ENCODE measurements at places on chromosomes 1 and 21.
A peak's percentile ranks its signal among the peaks of the same experiment; 100 is the strongest.

GRCh38 chr1:221239792-221240191, 360.5 kb downstream of the HLX start:
- no peak for DNase-seq

DNA sequence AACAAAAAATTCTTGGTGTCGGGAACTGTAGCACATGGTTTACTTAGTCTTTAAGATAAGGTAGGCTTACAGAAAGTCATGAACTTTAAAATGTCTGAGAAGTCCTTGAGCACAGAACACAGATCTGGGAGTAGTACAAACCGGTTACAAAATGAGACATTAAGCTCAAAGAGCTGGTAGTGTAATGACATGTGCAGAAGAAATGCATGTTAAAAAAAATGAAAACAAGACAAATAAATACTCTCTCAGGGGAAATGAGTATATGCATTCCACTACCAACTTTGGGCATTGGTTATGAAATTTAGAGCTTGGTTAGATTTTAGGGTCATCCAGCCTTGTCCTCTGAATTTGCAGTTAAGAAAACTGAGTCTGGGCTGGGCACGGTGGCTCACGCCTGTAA, 91.5 kb upstream of the F3 start:
- no peak for DNase-seq

- no peak for DNase-seq
Observed at GRCh38 chr1:27487966-27488884, 1.7 kb downstream of the WASF2 start.

GRCh38 chr1:116725798-116726197, 28.4 kb upstream of the CD2 start:
- DNase-seq: no peak

DNA sequence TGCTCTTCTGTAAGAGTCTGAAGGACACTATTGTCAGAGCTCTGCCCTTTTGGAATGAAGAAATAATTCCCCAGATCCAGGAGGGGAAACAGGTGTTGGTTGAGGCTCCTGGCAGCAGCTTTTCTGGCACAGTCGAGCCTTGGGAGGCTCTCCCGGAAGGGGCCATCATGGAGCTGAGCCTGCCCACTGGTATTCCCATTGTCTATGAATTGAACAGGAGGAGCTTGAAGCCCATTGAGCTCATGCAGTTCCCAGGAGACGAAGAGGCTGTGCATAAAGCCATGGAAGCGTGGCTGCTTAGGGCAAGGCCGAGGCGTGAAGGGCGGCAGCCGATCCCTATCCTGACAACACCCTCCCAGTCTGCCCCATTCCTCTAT, 26.6 kb downstream of the UBE4B start:
- DNase-seq: no peak

DNA sequence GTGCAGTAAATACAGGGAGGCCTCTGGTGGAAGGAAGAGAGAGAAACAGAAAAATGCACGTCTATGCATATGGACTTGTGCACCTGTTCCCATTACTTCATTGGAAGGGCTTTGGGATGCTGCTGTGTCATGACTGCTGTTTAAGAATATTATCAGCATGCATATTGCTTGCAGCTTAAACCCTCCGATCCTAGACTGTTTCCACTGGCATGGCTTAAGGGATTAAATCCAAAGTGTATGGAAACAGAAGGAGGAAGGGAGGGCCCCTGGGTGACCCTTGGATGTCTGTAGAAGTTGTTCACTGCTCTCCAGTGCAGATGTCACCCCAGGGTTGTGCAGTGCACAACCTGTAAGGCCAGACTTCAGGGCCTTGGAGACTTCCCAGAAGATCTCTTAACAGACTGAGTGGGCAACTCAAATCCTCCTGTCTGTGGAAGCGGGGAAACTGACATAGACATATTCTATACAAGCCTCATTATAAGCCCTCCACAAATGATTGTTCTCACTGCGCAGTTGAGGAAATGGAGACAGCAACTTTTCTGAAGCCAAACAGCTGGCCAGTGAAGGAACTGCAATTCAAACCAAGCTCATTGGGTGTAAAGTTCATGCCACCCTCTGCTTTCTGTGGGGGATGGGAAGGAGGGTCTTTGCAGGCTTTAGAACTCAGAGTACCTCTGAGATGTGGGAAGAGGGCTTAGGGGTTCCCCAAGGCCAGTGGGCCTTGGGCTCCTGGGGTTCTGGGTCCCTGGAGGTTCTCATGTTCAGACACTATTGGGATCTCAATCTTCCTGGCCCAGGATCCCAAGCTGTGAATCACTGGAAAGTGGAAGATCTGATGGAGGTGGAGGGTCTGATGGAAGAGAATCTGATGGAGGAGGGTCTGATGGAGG, 73.8 kb downstream of the UMODL1 start:
- DNase-seq: no peak

DNA sequence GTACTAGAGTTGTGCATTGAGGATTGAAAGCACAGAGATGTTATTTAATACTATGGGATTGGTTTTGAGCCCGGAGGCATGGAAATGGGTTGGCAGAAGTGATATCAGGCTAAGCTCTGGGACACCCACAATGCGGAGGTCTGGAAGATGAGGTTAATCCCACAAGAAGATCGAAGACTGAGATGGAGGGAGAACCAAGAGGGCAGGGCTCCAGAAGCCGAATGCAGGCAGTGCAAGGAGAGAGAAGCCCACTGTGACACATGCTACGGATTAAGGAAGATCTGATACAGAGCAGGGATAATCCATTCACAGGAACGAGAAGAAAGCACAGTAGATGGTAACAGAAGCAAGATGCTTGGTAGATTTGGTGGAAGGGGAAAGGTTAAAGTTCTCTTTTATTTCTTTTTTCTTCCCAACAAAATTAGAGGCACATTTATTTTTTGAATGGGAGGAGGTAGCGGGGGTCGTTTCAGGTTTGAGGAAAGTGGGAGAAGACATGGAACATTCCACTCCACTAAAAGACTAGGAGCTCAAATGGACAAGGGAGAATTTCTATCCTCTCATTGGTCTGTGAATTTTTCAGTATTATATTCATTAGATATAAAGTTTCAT, 113.2 kb downstream of the NCAM2 start:
- DNase-seq: no peak

GRCh38 chr1:2103266-2103900, 53.2 kb downstream of the PRKCZ start:
- DNase-seq: no peak

GRCh38 chr1:109894823-109895719, 15.6 kb upstream of the CSF1 start:
- DNase-seq: no peak

GRCh38 chr1:243299069-243299468, 43.2 kb downstream of the SDCCAG8 start:
- DNase-seq: no peak

DNA sequence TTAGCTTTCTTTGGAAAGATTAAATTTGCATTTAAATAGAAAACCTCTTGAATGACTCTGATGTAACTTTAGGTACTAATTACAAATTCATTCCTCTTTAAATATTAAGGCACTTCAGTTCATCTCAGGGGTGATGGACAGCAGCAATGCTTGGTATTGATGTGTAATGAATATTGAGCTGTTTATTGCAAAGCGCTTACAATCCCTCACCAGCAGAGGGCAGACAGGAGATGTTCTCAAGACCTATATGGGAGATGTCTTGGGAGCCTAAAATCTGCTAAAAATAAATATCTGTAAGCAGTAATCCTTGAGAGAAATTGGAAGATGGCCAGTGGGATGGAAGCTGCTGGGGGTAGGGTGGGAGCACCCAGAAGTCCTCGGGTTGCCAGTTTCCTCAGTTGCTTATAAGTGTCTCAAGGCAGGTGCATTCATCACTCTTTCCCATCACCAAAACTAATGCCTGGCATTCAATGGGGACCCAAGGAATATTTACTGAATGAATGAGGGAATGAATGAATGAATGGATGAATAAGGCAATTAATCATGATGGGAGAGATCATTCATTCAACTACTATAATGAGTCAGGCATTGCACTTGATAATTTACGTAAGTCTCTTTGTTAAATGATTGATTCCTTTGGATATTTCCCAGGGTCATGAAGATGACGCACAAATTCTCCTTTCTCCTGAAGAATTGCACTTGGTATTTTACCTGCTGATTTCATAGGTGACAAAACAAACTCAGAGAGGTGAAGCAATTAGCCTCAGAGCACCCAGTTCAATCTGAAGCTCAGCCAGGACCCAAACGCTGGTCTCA, 2.3 kb downstream of the KLHDC8A start:
- peak; percentile 71 for DNase-seq

DNA sequence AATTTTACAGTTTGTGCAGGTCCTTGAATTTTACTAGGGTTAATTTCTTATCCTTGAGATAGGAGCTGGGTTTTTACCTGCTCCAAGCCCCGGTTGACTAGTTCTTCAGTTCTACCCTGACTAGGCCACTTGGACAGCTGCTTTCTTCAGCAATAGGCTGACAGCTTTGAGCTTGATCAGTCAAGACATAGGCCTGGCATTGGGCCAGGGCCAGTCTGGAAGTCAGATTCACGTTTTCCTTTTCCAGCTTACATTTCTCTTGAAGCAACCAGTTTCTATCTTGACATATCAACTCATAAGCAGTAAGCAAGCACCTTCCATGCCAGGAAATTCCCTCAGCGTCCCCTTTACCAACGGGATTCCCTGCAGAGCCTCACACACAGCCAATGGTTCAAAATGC, 63.7 kb upstream of the AJAP1 start:
- no peak for DNase-seq

DNA sequence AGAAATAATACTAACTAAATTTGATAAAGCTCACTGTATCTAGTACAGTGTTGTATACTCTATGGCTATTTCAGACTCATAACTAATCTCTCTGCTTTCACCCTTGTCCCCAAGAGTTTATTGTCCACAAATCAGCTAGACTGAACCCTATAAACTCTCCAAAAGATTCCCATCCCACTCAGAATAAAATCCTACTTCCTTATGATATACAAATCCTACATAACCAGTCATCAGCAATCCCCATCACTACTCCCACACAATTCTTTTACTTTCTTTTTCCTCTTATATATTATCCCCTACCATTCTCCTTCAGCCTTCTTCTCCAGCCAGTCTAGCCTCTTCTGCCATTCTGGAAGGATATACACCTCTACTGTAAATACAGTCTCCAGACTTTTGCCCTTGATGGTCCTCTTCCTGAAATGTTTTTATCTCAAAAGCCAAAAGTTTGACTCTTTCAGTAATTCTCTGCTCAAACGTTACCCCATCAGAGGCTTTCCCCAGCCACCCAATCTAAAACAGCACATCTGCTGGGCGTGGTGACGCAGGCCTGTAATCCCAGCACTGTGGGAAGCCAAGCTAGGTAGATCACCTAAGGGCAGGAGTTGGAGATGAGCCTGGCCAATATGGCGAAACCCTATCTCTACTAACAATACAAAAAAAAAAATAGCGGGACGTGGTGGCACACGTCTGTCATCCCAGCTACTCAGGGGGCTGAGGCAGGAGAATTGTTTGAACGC, 41.6 kb downstream of the ABL2 start:
- no peak for DNase-seq

DNA sequence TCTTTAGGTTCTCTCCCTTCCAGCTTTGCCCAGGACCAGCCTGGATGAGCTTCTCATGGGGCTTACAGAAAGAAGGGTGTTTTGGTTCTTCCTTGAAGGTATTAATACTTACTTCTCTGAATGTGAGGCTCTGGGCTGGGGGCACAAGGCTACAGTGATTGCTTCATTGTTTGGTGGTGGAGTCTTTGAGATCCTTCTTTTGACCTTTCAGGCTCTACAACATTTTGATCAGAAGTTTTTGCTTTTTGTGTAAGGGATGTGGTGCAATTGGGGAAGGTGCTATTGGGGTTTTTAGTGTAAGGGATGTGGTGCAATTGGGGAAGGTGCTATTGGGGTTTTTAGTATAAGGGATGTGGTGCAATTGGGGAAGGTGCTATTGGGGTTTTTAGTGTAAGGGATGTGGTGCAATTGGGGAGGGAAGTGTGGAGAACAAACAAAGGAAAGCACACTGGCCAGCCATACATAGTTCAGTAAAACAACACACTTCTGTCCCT, 103.6 kb upstream of the IVNS1ABP start:
- DNase-seq: no peak

- no peak for DNase-seq
Observed at GRCh38 chr1:85283475-85284199, 7.2 kb upstream of the BCL10 start.

- no peak for DNase-seq
Observed at GRCh38 chr1:9711466-9712020, 60.0 kb downstream of the PIK3CD start.

GRCh38 chr1:244576259-244576892, 76.5 kb upstream of the DESI2 start:
- no peak for DNase-seq

DNA sequence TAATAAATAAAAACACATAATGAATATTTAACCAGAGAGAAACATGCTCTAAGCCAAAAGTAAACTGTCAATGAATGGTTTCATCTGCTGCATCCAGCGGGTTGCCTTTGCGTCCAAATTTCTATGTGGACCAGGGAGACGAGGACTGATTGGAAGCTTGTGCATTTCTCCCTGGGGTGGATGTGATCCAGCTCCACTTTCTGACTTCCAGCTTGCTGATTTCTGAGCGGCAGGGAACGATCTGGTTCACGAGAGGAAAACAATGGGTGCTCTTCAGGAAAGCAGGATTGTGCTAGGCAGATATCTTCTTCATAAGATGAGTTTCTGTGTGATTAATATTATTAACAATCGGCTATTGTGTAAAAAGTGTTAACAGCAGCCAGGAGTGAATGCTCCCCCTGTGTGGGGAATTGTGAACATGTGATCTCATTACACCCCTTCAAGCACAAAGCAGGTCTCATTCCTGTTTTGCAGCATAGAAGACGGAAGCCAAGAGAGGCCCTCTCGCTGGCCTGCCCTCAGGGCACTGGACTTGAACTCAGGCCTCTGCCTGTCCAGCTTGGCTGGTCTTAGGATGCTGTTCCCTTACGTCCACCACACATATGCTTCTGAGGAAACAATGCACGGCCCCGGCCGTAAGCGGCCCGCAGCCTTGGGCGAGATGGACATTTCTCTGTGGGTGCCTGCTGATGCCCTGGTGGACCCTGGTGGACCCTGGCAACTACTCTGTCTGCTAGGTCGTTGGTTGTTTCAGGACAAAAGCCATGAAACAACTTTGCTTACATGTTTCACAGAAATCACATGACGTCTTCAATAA, 183.4 kb upstream of the C1orf174 start:
- DNase-seq: no peak

GRCh38 chr1:244778344-244778743, 57.1 kb upstream of the COX20 start:
- no peak for DNase-seq

- no peak for DNase-seq
Observed at GRCh38 chr1:248811514-248812490, 13.9 kb downstream of the SH3BP5L start.

DNA sequence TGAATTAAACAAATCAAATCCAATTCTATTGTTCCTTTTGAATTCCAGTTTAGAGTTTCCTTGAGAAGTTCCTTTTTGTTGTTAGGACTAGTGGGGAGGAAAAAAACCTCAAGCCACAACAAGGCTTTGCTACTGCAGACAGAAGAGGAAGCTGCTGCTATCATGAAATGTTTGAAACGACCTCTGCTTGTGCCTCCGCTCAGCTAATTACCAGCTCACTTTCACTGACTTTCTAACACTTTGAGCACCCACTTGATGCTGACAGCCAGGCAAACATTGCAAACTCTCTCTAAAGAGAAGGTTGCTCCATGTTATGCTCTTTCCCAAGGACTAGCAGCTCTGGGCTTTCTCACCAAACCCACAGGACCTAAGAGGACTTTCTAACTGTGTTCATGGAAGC, 203.9 kb upstream of the PROX1 start:
- DNase-seq: no peak

GRCh38 chr21:38448671-38449385, 49.4 kb downstream of the ERG start:
- DNase-seq: no peak

GRCh38 chr1:18482721-18483425, 2.1 kb downstream of the KLHDC7A start:
- no peak for DNase-seq

Measured in HEK293T (cell line).